Urothelium cell line (cell line): ENCODE measurements at places on chromosomes 12 and 14.

DNA sequence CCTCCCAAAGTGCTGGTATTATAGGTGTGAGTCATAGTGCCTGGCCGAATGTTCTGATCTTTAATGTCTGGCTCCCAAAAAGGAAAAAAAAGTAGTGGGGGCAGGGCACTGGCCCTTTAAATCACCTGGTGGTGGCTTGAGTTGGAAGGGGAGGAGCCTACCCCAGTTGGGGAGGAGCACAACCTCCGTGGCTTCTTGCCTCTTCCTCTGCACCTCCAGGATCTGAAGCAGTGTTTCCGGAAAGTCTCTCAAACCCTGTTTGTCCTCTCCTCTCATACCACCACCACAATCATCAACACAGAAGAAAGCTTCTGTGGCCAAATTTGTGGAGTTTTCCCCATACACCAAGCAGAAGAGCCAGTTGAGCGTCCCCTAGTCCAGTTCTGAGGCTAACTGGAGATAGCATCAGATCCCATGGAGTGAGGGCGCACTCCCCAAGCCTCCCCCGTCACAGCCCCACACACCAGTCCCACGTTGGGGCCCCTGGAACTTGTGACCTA, 24.3 kb upstream of the RCOR1 start:
- peak; percentile 27 for DNase-seq

DNA sequence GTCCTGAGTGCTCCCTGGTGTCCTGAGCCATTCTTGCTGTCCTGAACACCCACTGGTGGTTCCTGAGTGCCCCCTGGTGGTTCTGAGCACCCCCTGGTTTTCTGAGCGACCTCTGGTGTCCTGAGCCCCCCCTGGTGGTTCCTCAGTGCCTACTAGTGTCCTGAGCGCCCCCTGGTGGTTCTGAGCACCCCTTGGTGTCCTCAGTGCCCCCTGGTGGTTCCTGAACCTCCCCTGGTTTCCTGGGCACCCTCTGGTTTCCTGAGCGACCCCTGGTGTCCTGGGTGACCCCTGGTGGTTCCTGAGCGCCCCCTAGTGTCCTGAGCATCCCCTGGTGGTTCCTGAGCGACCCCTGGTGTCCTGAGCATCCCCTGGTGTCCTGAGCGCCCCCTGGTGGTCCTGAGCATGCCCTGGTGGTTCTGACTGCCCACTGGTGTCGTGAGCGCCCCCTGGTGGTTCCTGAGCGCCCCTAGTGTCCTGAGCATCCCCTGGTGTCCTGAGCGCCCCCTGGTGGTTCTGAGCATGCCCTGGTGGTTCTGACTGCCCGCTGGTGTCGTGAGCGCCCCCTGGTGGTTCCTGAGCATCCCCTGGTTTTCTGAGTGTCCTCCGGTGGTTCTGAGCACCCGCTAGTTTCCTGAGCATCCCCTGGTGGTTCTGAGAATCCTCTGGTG, 473.1 kb downstream of the TMEM121 start:
- DNase-seq: no peak

DNA sequence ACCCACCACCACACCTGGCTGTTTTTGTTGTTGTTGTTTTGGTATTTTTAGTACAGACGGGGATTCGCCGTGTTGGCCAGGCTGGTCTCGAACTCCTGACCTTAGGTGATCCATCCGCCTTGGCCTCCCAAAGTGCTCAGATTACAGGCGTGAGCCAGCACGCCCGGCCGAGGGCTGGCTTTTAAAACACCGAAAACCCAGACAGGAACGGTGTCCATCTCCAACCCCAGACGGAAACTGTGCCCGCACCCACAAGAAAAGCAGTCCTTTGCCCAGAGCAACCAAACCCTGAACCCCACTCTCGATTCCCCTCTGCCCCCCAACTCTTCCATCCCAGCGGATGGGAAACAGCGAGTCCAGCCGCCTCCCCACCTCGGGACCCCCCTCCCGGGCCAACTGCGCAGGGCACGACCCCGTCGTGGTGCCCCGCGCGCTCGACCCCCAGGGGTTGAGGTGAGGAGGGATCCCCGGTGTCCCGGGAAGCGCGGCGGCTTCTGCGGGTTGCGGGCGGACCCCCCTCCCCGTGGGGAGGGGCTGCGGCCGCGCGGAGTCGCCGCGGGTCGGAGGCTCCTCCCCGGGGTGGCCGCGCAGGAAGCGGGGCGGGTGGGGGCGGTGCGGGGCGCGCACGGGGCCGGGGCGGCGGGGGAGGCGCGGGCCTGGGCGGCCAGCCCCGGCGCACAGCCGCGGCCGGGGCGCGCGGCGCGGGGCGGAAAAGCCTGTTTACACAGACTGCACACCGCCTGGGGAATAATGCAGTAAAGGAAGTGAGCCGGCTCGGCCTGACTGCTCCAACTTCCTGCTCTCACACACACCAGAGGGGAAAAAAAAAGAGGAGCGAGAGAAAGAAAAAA, at the start of gene ELK3:
ELK3 (plus strand) TSS at position 651 of the 851 bp plus-strand sequence.
- DNase-seq: peak; percentile 74

GRCh38 chr14:99936056-99936455, 129.2 kb upstream of the EVL start:
- peak; percentile 44 for DNase-seq

DNA sequence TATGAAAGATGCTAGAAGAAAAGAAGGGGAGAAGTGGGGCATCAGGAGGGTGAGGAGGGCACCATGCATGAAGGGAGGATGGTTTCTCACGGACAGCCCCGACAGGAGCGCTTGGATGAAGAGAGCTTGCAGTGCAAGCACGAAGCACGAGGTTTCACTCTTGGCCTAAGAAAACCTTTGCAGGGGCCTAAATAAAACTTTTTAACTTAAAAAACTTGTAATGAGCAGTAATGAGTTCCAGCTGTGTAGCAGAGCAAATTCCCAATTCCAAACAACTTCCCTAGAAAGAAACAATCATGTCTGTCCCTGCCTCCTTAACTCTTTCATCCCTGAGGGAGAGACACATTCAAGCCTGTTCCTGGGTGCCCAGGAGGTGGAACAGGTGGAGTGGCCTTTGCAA, 119.5 kb downstream of the PAH start:
- no peak for DNase-seq

GRCh38 chr12:75474116-75474515, 6.4 kb upstream of the GLIPR1 start:
- no peak for DNase-seq

- no peak for DNase-seq
Measured at GRCh38 chr14:39005044-39005880, 97.8 kb downstream of the SEC23A start.

DNA sequence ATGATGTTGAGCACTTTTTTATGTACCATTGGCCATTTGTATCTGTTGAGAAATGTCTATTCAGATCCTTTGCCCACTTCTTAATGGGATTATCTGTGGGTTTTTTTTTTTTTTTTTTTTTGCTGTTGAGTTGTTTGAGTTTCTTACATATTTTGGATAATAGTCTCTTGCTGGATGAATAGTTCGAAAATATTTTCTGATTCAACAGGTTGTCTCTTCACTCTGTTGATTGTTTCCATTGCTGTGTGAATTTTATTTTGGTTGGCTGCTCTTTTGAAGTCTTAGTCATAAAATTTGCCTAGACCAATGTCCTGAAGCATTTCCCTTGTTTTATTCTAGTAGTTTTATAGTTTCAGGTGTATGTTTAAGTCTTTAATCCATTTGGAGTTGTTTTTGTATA, 64.5 kb downstream of the CAND1 start:
- no peak for DNase-seq

GRCh38 chr12:130224613-130225012, 62.3 kb downstream of the FZD10 start:
- no peak for DNase-seq

DNA sequence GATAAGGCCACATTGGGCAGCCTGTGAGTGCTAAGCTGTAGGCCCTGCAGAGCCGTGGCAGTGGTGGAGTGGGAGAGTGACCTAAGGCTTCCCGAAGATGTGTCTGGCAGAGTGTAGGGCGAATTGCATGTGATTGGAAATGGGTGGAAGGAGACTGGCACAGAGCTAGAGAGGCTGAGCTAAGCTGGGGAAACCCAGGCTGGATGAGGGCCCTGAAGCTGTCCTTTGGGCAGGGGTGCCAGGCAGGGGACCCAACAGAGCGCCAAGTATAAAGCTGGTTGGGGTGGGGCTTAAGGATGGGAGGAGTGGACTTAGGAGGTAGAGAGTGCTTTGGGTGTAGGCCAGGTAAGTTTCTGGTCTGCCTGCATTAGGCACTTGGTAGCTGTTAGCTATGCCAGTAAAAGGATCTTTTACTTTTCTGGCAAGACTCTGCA, 47.9 kb downstream of the WDR20 start:
- DNase-seq: no peak

DNA sequence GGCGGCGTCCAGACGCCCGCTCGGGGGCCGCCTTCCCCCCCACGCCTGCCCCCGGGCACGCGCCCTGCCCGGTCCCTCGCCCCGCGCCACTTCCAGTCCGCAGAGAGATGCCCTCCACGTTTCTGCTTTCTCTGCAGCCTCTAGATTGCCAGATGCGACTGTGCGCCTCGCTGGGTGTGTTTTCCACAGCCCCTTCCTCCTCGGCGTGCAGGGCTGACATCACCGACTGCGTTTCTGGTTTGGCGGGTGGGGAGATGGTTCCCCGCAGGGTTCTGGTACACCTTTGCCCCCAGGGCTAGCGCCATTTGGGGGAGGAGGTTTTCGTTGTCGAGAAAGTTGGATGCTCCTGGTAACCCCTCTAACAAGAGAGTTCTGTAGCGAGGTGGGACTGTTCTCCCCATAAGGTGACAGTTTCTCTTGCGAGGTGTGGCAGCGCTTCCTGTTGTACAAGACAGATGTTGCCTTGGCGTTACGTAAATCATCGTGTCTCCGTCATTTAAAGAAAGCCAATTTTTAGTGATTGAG, 1.5 kb downstream of the CALM1 start:
- DNase-seq: peak; percentile 32

DNA sequence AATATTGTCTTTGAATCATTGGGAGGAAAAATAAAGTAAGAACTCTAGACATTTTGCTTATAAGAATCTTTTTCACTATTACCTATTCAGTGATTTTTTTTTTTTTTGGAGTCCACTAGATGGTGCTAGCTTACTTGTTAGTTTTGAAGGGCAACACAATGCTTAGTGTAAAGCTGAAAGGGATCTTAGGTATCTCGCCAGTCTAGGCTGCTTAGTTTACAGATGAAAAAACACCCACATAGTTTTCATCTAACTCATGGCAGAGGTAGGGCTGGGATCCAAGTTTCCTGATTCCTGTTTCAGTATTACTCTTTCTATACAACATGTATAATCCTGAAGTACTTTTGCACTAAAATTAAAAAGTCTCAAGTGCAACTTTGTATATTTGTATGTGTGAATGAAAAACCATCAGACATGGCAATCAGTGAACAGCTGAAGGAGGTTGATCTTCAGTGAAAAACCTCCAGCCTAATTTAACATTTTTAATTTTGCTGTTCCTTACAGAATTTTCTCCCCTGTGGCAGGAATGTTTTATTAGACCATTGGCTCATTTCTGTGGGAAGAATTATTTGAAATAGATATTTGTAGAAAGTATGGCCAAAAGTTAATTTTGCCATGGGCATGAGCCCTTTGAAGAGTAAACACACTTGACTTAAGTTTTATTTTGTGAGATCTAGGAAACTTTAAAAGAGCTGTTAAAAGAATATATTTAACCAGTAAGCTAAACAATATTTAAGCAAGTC, 40.7 kb downstream of the LRRIQ1 start:
- peak; percentile 48 for DNase-seq

DNA sequence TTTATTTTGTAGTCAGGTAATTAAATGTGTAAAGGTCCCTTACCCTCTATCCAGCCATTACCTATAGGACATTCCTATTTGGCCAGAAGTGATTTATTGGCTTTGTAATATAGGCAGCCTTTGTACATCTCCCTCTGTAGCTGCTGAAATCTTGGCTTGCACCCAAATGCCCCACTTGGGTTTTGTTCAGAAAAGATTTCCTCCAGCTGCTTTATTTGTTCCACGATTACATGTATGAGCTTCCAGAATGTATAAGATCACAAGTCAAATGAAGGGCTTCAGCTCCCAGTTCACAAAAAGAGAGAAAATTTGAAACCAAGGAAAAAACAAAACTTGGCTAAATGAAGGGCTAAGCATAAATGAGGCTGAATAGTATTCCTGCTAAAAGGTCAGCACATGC, 103.4 kb downstream of the EFCAB11 start:
- no peak for DNase-seq

DNA sequence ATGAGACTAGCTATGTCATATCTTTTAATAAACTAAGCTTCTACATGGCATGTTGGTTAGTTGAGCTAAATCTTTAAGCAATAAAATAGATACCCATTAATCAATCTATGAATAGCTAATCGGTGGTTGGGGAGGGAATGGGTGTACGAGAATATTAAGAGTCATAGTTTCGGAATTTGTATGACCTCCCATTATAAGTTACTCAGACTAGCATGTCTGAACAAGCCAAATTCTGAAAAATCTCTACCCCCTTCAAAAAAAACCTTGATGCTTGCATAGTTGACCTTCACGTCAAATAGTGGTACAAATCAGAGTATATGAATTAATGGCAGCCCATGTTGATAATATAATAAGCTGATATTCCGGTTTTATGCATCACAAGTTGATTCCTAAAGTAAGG, 60.0 kb downstream of the PLEKHG7 start:
- DNase-seq: no peak

- DNase-seq: no peak
Measured at GRCh38 chr14:63981569-63981968, 128.8 kb downstream of the SYNE2 start.

DNA sequence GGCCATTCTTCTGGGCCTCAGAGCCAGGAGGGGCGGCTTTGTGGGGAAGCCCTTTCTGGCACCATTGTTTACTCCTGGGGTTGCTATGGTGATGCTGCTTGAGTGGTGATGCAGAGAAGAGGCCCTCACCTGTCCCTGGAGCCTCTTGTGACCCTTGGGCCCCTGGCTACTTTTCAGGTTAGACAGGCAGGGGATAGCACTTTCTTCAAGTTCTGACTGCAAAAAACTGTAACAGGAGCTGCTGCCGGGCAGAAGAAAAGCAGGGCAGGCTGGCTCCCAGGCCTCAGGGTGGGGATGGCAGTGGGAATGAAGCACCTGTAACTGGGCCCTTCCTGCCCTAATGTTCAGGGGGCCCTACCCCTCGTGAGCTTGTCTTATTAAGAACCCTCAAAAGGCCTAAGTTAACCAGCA, at the start of gene TEX52:
TEX52 (minus strand) TSS at position 19 of the 411 bp plus-strand sequence; CDS start at position 6, 13 bp downstream.
- DNase-seq: peak; percentile 53

DNA sequence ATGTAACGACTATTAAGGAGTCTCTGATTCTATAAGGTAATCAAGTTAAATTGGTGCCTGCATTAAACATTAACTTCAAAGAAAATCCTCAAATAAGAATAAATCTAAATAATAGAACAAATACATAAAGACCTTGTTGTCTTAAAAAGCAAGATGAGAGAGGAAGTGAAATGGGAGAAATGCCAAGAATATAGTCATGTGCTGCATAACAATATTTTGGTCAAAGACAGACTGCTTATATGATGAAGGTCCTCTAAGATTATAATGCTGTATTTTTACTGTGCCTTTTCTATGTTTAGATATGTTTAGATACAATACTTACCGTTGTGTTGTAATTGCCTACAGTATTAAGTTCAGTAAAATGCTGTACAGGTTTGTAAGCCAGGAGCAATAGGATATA, 213.6 kb downstream of the C12orf42 start:
- DNase-seq: no peak
